AG04449 (cell line): ENCODE measurements at places on chromosomes 16 and 17.

DNA sequence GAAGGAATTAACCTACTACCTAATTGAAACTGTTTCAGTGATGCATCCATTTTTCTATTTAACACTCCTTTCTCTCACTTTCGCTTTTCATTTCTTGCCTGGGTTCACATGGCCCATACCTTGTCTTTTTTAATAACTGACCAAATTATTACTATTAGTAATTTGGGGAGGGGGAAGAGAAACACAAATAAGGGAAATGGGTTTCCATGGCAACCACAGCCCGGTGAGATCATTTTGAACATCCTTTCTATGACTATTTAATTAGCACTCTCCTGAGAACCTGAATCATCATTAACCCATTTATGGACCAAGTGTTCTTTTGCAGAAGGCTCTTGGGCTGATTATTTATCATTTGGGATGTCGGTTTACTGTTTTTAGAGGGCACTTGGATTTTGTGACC, 628.2 kb upstream of the SALL1 start:
- DNase-seq, result no peak

GRCh38 chr16:54286366-54287130, at the start of gene IRX3:
Gene IRX3 (minus strand): TSS chr16:54286787. CDS start chr16:54286050, 737 bp downstream.
- DNase-seq, result peak; percentile 40

- DNase-seq, result no peak
These were observed 91.1 kb downstream of the SMG6 start for GRCh38 chr17:2212400-2212981.

- DNase-seq, result peak; percentile 71
These were observed 118.9 kb downstream of the PARN start for GRCh38 chr16:14510939-14511799.

DNA sequence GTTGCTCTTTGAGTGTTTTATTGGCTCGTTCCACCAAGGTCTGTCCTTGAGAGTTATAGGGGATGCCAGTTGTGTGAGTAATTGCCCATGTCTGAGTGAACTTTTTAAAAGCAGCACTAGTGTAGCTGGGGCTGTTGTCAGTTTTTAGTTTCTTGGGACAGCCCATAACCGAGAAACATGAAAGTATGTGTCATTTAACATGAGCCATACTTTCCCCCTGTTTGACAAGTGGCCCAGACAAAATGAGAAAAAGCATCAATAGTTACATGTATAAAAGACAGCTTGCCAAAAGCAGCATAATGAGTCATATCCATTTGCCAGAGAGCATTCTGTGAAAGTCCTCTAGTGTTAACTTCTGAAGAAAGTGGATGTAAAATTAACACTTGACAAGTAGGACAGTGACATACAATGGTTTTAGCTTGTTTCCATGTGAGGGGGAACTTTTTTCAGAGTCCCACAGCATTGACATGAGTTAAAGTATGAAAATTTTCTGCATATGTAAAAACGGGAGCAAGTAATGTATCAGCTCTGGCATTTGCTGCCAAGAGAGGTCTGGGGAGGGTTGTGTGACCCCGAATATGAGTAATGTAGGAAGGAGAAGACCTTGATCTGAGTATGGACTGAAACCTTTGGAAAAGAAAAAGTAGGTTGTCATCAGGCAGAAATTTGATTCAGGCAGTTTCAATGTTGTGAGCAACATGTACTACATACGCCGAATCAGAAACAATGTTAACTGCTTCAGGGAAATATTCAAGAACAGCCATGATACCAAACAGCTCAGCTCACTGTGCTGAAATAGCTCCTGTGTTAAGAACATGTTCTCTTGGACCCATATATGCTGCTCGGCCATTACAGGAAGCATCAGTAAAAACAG, 56.8 kb upstream of the ARL4D start:
- DNase-seq, result no peak

DNA sequence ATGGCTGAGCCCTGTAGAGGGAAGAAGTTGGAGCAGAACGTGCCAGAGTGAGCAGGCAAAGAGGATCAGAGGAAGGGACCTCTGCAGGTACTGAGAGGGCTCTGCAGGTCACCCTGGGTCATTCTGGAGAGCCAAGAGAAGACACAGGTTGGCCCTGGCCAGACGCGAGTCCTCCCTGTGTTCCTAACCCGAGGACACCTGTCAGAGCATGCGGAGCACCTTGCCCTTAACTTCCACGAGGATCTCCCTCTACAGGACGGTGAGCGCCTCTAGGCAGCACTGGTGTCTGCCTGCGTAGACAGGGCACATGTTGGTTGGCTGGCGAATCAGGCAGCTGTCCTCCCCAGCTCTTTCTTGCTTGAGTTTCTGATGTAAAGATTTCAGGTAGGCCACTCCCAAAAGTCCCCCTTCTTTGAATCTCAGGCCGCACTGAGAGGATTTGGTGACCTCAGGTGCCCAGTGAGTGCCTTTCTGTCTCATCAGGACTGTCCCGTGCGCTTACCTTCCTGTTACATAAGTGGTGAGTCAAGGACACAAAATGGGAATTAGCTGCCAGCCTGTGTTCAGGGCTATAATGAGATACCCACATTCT, 45.3 kb downstream of the MPRIP start:
- DNase-seq, result no peak

- no peak for DNase-seq
These were observed 7.8 kb upstream of the AHSP start for GRCh38 chr16:31519759-31520431.

DNA sequence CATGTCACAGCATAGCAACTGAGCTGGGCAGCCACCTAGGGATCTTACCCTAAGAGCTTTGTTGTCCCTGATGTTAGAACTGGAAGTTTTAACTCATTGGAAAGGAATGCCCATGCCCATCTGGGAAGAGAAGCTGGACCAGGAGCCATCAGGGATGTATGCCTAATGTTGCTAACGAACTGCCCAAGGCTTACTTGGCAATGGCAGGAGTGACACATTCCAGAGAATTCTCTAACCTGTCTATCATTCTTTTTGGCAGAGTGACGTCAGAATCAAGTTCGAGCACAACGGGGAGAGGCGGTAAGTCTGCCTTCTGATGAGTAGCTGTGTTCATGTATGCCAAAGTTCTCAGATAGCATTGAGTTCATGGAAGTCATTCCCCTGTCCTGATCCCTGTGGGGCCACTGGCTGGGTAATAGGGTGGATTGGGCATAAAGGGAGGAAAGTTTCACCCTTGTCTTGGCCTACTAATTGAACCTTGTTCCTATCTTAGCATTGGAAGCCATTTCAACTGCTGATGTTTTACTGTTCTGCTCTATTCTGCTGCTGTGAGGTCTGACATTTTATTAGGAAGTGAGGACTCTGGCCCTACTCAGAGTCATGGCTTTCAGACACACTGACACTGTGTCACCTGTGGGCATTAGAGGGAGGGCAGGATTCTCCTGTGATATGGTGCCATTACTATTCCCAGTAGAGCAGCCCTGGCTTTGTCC, 23.7 kb downstream of the MAP3K3 start:
- DNase-seq, result no peak

DNA sequence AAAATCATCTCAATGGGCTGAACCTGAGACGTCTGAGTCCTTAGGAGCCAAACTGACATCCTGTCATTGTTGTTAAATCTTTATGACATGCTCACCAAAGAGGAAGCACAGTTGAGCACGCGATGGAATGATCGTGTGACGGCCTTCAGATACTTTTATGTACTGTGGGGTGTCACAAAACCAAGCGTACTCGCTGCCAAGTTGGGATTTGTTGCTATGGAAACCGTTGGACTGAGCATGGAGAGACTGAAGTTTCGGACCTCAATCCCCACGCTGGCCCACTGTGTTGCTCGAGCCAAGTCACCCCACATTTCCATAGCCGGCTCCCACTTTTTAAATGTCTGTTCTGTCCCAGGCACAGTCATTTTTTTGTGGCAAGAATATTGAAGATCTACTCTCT, 222.8 kb upstream of the SDK2 start:
- no peak for DNase-seq

DNA sequence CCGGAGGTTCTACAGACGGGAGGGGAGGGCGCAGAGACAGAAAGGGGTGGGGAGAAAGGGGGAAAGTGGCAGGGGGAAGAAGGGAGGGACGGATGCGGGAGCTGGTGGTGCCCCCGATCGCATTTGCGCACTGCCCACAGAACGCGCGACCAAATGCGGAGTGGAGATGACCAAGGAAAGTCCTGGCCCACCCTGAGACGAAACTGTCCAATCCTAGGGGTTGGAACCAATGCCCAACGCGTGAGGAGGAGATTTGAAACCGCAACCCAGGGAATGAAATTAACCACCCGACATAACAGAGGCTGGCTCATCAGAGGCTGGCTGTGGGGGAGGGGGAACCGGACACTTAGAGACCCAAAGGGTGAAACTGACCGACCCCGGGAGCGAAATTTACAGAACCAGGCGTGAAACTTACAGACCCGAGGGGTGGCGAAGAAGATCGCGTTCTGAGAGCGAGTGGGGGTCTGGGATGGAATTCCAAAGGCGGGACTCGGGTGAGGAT, 1.4 kb downstream of the HES7 start:
- DNase-seq, result no peak

- peak; percentile 40 for DNase-seq
These were observed 418.0 kb upstream of the PSMD7 start for GRCh38 chr16:73878611-73879010.

- DNase-seq, result no peak
These were observed 1114.2 kb upstream of the GOT2 start for GRCh38 chr16:59848296-59848695.

DNA sequence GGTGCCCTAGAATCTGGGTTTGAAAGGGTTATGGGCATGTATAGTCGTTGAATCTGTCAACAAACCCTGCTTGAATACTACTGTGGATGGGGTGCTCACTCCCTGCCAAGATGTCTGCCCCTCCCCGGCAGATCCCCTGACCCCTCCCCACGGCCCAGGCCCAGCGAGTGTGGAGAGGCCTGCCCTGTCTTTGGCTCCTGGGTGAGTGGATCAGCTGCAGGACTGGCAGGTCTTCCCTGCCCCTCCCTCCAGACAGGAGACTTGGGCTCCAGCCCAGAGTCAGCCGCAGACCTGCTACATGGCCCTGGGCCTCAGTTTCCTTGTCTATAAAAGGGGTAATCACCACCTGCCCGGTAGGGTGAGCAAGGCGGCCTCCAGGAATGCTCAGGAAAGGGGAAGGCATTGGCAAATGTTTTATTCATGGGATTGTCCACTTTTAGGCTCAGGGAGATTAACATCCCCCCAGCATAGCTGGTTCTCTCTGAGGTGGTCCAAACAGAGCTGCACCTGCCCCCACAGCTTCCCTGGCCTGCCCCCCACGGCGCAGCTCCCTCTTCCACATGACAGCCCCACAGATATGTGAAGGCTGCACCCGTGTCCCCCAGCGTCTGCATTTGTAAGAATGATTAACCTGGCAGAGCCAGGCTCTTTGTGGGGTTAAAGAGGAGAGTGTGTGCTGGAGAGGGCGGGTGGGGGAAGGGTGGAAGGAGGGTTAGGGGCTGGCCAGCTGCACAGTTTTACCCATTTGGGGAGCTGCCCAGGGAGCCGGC, 18.5 kb upstream of the SPNS2 start:
- no peak for DNase-seq

DNA sequence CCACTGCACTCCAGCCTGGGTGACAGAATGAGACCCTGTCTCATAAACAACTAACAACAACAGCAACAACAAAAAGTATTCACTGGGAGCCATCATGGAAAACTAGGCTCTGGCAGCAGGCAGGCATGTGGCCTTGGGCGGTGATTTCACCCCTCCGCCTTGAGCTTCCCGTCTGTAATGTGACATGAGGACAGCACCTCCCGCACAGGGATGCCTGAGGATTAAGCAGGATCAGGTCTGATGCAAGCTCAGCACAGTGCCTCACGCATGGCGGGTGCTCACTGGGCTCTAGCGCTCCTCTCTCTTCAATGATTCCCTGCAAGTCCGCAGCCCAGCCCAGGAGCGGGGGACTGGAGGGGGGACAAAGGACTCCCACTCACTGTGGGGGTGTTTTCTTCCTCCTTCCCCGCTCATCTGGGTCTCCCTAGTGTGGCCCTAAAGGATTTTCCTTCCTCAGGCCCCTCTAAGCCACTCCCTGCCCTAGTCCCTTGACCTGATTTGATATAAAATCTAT, 2.8 kb downstream of the PLCD3 start:
- DNase-seq, result no peak

- DNase-seq, result no peak
These were observed 35.8 kb downstream of the NF1 start for GRCh38 chr17:31130286-31131224.

DNA sequence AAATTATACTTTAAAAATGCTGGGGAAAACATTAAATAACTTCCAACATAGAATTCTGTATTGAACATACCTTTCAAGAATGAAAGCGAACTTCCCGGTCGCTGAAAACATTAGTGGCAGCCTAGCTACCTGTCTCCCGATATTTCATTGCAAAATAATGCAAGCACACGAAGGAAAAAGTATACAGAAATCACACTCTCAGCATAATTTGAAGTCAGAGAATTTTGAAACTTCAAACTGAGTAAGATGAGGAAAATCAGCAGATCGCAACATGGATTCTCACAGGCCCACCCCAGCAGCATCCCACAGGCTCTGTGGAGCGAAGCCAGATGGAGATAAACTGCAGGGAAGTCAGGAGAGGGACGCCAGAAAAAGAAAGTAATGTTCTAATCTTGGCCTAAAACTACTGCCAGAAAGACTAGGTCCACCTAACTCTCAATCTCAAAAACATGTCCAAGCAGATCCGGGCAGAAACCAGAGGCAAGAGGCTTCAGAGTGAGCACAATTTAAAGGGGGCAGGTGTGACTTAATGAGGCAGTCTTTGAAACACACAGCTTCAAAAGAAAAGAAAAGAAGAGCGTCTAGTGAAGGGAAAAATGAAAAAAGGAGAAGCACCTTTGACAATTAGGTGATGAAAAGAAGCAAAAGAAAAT, 4.8 kb upstream of the GOSR1 start:
- DNase-seq, result no peak

DNA sequence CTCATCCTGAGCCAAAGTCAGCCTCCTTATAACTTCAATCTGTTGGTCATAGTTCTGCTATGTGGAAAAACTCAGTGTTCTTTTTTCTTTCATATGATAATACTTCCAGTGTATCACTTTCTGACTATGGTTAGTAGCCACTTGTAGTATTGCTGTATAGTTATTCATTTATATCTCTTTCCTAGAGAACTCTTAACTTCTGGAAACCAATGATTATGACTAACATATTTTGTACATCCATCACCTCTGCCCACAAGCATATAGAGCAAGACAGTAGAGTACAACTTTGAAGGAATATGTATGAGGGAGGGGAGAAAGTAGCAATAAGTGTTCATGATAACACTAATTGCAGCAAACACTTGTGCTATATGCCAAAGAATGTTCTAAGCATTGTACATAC, 38.6 kb downstream of the COX10 start:
- no peak for DNase-seq
